ENCODE measurements at places on chromosomes 2 and 18.

DNA sequence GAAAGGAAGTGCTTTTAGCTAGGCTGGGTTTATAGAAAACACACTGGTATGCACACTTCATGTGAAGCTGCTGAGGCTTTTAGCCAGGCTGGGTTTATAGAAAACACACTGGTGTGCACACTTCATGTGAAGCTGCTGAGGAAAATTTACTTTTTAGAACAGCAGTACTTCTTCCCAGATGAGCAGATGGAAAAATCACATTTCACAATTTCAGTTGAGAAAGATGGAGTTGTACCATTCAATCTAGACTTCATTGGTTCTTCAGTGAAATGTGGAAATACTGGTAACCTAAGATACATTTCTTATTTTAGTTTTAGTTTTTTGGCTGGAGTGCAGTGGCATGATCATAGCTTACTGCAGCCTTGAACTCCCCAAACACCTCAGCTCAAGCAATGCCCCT, 11.1 kb downstream of the SNTG2 start:
- DNase-seq: no peak

DNA sequence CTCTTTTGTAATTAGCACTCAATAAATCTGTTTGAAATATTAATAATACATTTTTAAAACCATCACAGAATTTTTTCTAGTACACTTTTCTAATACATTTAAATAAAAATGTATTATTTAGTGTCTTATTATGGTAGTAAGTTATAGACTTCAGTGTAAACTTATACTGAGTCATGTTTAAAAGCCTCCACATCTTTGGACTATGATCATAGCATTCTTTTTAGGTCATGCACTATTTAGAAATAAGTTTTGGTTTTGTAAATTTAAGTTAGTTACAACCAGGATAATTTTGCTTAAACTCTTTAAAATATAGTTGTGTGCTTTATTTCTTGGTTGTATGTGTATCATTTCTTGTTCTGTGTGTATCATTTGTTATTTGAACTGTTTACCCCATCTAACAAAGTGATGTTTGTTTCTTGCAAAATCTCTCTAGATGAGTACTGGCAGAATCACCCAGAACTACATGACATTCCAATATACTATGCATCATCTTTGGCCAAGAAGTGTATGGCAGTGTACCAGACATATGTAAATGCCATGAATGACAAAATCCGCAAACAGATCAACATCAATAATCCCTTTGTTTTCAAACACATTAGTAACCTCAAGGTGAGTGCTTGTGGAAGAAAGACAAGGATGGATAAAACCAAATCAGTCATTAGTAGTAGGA, 16.7 kb downstream of the CPSF3 start:
- no peak for DNase-seq

DNA sequence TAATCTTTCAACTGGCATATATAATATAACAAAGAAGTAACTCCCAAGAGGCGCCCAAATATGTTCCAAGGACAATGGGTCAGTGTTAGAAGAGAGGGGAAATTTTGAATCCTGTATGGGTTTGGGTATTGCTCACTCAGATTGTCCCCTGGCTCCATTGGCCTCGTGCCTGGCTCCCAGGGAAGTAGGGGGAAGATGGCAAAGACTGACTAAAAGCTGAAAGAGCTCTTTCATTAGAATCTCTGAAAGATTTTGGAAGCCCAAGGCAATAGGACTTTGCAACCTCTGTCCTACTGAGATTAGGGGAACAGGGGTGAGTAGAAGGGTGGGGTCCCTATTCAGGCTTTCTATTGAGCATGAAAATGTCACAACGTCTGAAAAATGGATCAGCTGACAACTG, 1272.8 kb upstream of the ZEB2 start:
- no peak for DNase-seq

GRCh38 chr2:86066007-86066578, 39.6 kb downstream of the POLR1A start:
- no peak for DNase-seq

- no peak for DNase-seq
Measured at GRCh38 chr2:147355706-147356105, 489.1 kb upstream of the ACVR2A start.

GRCh38 chr18:59087391-59087790, 52.3 kb upstream of the SEC11C start:
- no peak for DNase-seq

DNA sequence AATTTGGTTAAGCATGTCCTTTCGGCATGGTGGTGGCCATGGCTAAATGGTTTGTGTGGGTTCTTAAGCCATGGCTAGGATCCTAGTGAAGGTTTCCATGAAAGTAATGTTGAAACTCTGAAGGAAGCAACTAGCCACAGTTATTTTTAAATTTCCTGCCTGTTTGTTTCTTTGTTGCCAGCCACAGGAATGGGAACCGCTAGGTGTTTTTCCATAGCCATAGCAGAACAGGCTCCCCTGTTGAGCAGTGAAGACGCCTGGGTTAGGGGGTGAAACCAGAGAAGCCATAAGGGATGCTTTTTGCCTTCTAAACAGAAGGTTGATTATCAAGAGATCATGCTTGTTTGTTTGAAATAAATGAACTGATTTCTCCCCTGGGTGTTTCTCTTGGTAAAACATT, 60.1 kb upstream of the CHMP1B start:
- no peak for DNase-seq

GRCh38 chr2:43531251-43531650, 64.6 kb downstream of the THADA start:
- no peak for DNase-seq

GRCh38 chr2:154616659-154617058, 81.8 kb upstream of the KCNJ3 start:
- no peak for DNase-seq

GRCh38 chr2:3682811-3683210, 20.6 kb upstream of the DCDC2C start:
- DNase-seq: no peak

- DNase-seq: no peak
Measured at GRCh38 chr2:154912215-154912614, 213.7 kb downstream of the KCNJ3 start.

DNA sequence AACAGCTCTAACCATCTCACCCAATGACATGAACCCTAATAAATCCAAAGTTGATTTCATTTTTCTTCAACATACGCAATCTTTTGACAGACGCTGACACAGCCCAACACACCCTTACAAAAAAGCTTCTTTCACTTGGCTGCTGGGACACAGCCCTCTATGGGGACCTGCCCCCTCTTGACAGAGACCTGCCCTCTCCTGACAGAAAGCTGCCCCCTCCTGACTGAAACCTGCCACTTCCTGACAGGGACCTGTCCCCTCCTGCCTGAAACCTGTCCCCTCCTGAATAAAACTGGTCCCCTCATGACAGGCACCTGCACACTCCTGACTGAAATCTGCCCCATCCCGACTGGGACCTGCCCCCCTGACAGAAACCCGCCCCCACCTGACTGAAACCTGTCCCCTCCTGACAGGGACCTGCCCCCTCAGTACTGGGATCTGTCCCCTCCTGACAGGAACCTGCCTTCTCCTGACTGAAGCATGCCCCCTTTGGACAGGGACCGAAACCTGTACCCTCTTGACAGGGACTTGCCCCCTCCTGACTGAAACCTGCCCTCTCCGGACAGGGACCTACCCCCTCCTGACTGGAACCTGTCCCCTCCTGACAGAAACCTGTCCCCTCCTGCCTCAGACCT, 87.9 kb downstream of the PXDN start:
- no peak for DNase-seq

DNA sequence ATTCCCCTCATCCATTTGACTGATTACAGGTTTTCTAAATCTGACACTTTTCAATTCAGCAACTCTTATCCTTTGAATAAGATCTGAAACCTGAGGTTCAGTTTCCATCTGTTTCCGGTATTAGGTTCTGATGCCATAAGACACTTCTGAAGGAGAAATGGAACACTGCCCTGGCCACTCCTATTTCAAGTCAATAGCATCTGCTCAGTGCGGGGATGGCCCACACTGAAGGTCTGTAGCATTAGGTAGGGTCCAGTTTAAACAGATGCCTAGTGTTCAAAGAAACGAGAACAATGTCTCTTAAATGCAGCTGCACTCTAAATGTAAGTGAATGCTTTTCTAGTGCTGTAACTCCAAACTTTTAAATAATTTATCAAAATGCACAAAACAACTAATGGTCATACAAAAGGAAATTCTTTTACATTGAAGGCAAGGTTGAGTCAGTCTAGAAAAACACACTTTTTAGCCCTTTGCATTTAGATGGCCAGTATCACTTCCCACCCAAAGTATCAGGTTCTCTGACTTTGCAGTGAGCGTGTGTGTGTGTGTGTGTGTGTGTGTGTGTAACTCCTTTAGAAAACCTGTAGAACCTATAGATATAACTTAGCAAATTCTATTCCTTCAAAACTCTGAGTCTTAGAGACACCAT, 78.2 kb downstream of the STK39 start:
- no peak for DNase-seq

DNA sequence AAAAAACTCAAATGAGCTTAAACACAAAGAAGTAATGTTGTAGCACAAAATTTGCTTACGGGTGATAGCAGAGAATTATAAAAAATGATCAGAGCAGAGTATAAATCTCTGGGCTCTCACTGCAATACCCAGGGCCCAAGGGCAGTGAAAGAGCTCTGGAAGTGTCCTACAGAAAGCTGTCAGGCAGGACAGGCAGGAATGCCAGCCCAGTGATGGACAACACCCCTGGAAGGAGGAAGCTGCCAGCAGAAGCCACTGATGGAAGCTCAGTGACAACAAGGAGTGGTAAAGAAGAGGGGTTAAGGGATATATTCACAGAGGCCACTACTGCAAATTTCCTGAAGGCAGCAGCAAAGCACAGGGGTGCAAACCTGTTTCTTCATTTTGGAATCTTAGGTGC, 214.9 kb downstream of the L3MBTL4 start:
- DNase-seq: no peak

GRCh38 chr18:74645679-74646078, 48.0 kb downstream of the ZNF407 start:
- DNase-seq: no peak

DNA sequence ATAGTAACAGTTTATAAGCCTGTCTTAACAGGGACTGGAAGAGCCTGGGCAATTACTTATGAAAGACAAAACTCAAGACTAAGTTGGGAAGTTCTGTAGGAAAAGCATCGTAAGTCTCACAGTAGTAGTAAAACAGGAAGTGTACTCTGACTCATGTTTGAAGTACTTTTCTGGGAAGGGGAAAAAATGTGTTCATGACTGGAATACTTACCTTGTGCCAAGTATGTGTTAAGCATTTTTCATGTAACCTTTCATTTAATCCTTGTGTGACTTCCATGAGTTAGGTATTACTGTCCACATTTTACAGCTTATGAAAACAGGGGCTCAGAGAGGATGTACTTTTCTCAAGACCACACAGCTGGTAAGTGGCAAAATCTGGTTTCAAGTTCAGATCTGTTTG, 13.7 kb upstream of the SKOR2 start:
- no peak for DNase-seq

DNA sequence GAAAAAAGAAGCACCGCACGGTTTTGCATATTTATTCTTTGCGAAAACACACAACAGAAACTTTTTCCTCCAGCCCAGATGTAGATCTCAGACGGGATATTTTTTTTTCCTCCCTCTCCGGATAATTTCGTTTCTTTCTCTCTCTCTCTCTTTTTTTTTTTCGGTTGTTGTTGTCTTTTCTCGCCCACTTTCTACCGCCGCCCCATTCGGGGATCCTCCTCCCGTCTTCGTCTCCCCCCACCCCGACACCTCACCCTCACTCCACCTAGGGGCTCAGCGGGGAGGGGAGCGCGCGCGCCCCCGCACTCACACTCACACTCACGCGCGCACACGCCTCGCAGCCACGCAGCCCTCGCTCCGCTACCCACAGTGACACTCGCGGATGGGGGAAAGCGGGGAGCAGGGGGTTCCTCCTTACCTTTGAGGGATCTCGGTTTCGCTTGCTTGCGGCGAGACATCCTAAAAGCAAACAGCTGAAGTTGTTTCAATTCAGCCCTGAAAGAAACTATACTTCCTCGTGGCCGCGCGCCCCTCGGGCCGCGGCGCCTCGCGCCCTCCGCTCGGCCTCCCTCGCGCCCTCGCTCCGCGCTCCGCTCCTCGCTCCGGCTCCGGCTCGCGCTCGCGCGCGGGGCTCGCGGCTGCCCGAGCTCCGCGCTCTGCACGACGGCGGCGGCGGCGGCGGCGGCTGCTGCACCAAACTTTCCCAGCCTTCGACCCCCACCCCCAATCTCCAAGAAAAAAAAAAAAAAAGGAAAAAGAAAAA, 1.3 kb downstream of the ZNF521 start:
- peak; percentile 6 for DNase-seq

GRCh38 chr2:138078153-138078552, 113.9 kb downstream of the HNMT start:
- DNase-seq: no peak

DNA sequence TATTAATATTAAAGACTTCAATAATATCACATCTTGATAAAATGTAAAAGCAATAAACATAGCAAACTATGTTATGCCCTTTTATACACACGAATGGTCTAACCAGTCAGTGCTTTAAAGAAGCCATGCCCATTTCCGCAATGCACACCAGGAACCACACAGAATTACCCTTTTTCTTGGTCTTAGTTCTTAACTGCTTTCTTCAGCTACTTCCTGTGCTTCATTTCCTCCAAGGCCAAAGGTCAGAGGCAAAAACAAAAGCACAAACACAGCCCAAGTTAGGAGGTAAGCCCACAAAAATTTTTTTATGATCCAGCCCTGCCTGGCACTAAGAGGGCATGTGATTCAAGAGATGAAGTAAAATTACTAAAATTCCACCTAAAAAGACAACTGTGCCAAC, 267.2 kb downstream of the FBXO15 start:
- DNase-seq: no peak

DNA sequence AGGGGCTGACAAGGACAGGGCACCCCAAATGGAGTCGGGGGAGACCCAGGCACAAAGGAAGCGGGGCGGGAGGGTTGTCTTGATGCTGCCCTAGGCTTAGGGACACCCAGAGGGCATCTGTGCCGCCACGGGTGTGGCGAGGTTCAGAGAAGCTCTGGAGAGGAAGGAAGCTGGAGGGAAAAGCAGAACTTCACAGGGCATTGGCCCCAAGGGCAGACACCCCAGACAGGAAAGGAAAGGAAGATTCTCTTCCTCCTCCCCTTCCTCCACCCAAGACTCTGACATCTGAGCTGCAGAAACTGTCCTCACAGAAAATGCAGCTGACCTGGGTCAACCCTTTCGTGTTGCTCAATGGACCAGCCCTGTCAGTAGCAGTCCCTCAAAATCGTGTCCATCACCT, 25.6 kb downstream of the DNMT3A start:
- DNase-seq: peak; percentile 84

- no peak for DNase-seq
Measured at GRCh38 chr2:127054996-127055785, 51.8 kb downstream of the BIN1 start.

All from Kasumi-1 (cell line).